ENCODE measurements at places on chromosomes 3 and 15.

DNA sequence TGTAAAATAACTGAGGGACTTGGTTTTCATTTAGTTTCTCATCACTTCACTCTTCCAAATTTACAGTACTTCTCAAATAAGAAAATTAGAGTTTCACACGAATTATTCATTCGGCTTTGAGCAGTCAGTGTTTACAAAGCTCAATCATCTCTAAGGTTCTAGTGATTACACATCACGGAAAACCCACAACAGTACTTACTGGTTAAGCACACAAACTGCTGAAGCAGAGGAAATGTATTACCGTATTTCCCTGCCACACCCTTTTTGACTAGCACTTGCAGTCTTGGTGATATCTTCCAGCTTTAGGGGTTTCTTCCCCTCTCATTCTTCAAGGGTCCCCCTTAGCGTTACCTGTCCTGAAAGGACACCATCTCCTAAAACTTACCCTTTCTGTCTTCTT lies 164.8 kb upstream of the CDIN1 start:
- DNase-seq: no peak

- DNase-seq: no peak
These were observed 6.2 kb upstream of the CCDC80 start for GRCh38 chr3:112647122-112647521.

GRCh38 chr15:27509014-27509413 lies 538.0 kb downstream of the GABRG3 start:
- no peak for DNase-seq

DNA sequence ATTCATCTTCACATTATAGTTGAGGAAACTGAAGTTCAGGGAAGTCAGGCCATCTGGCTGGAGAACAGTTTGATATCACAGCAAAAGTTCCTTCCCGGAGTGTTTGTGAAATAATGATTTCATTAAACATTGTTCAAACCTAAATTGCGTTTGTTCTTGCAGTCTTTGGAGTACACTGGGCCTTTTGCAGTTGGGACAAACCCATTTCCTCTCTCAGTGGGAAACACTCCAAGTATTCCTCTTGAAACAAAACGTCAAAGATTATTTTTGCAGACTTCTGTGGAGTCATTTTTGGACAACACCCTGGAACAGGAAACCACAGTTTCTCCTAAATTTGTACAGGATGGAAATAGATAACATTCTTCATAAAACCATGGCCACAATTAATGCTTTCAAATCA lies 287.5 kb downstream of the PTPRG start:
- no peak for DNase-seq

DNA sequence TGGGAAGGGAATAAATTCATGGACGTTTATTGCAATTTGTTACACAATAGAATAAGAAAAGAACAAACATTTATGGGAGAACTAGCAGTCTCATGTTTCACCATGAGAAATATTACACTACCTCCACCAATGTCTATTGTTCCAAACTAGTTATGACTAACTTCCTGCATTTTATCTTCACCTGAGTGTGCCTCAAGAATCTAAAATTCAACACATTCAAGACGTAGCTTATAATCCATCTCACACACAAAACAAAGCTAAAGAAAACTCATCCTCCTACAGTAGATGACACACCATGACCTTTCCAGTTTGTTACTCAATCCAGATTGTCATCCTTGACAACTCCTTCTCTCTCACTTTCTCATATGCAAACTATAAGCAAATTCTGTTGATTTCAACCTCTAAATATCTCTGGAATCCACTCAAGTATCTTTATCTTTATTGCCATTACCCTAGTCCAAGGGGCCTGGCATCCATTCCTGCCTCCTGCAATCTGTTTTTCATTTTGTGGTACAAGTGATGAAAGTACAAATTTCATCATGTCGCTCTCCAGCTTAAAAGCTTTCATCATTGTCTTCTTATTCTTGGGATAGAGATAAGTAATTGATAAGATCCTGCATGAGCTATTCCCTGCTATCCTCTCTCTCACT lies 229.9 kb downstream of the NR2F2 start:
- no peak for DNase-seq

DNA sequence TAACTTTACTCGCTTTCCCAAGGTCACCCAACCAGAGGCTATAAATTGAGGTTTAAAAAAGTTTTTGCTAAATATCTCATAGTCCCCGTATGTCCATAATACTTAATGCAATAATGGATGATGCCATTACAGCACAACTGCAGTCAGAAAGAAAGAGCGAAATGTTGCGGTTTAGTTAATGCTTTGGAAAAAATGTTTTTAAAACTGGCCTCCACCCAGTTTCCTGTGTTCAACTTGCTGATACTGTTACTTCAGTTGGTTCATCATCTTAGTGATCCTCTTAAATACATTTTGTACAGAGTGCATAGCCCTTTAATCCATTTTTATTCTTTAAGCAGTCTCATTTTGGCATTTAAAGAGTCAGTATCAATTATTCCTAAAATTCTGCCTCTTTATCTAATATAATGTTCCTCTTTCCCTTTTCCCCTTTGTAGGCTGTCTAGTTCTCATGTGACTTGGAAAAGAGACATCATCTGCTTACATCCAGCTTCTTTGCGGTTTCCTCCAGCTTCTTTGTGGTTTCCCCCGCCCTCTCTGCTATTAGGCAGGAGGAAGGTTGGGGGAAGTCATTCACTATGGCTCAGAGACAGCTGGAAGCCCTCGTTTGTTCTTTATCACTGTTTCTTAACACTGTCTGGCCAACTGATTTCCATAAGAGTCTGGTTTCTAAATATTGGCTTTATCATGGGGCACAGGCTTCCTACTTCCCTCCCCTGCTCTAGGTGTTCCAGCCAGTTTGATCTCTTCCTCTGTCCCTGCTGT lies 154.3 kb downstream of the GOLIM4 start:
- no peak for DNase-seq

GRCh38 chr3:43838877-43839276 lies 148.1 kb downstream of the ABHD5 start:
- DNase-seq: no peak

DNA sequence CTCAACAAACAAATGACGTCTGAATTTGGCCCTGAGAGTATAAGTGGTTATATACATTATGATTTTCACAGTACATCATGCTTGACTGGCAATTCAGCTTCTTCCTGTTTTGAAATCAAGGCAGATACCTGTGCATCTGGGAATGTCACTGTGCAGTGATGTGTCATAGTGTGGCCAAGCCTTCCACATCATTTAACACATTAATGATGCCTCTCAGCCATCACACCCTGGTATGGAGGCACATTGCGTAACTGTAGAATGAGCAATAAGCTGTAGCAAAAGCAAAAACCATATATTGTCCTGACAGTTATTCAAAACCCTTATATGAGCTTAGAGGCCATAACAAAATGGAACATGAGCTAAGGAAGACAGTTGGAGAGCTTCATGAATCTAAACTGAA lies 246.0 kb downstream of the EPHA3 start:
- DNase-seq: no peak

GRCh38 chr15:81386947-81387346 lies 12.9 kb upstream of the TMC3 start:
- no peak for DNase-seq

DNA sequence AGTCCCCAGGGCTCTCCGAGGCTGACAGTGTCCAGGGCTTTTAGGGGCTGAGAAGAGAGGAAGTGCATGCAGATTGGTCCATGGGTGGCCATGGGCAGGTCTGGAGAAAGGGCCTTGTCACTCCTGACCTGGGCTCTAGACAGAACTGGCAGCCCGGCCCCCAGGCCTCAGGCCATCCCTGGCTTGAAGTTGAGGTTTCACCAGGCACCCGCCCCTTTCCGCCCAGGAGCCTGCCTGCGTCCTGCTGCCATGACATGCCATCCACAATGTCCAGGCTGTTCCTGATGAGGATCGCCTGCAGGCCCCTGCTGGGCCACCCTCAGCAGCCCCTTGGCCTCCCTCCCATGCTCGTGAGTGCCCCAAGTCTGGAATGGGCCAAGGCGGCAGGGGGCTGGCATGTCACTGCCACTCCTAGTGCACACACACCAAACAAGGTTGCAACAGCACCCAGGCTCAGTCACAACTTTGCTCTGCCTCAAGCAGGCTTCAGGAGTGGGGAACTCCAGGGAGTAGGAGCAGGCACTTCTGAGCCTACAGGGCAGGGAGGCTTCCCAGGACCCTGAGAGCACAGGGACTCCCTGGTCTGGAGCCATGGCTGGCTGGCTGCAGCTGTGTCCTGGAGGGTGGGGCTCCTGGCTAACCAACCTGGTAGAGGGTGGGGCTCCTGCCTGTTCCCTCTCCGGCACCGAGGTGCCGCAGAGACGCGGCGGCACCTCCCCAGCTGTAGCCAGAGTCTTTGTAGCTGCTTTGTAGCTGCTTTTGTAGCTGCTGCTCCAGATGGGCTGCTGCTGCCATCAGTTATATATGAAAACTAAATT lies 1457.1 kb upstream of the GBE1 start:
- DNase-seq: no peak

GRCh38 chr3:152671446-152672319 lies 163.2 kb upstream of the P2RY1 start:
- no peak for DNase-seq

DNA sequence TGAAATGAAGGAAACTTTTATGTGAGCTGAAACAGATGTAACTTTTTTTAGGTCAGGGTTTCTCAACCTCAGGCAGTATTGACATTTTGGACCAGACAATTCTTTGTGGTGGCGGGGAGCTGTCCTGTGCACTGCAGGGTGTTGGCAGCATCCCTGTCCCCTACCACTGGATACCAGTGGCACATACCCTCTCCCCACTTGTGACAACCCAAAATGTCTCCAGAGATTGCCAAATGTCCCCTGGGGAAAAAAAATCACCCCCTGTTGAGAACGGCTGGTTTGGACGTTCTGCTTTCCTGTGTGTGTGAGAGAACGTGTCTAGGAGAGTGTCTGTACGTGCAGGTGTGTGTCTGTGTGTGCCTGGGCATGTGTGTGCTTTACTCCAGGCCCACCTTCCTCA lies 30.7 kb upstream of the GRIP2 start:
- no peak for DNase-seq

DNA sequence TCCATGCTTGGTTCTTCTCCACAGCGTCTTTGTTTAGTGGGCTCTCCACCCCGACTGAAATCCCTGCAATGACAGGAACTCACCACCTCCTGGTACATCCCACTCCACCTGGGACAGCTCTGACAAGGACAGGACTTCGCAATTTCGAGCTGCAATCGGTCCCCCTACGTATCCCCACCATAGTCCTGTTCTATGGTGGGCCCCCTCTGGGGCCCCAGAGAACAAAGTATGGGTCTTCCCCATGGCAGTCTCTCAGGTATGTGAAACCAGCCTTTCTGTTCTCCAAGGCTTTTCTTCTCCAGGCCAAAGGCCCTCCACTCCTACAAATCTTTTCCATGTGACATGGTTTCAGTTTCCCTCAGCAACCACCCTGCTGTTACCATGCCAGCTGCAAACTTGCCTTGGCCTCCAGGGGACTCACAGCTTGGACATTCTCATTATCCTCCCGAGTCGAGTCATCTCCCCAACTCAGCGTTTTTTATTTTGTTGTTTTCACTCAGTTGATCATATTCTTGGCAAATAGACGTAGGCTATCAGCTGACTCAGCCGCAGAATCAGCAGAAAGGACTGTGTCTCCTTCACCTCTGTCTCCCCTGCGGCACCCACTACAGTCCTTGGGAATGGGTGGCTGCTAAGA lies 233.3 kb downstream of the OPA1 start:
- no peak for DNase-seq

DNA sequence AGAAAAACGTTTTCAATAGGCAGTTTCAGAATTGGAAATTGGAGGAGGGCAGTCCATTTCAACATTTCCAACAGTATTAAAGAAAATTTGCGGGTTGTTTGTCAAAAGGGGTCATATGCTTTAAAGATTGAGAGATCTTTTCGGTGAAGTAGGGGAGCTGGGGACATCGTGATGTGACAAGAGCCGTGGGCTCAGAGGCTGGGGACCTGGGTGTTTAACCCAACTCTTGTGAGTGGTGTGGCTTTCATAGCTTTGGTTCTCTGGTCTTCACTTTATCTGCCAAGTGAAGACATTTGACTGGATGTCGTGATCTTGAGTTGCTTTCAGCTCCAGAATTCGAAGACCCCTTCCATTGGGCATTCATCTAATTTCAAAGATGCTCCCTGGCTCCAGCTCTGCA lies 133.2 kb downstream of the PGPEP1L start:
- DNase-seq: no peak

DNA sequence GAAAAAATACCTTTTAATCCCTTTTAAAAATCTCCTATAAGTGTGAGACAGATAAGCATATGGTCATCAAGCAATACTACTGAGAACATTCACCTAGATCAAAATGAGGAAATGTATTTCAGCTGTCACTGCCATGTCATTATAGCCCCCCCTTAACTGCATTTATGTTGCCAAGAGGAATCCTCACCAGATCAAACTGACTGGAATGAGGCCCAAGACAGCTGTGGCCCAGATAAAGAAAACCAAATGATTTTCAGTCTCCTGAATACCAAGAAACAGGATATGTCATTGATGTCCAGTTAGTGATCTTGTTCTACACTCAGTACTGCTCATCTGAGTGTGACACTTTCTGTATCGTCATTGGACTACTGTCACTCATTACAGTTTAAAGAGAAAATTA lies 35.1 kb upstream of the CPB1 start:
- DNase-seq: no peak

DNA sequence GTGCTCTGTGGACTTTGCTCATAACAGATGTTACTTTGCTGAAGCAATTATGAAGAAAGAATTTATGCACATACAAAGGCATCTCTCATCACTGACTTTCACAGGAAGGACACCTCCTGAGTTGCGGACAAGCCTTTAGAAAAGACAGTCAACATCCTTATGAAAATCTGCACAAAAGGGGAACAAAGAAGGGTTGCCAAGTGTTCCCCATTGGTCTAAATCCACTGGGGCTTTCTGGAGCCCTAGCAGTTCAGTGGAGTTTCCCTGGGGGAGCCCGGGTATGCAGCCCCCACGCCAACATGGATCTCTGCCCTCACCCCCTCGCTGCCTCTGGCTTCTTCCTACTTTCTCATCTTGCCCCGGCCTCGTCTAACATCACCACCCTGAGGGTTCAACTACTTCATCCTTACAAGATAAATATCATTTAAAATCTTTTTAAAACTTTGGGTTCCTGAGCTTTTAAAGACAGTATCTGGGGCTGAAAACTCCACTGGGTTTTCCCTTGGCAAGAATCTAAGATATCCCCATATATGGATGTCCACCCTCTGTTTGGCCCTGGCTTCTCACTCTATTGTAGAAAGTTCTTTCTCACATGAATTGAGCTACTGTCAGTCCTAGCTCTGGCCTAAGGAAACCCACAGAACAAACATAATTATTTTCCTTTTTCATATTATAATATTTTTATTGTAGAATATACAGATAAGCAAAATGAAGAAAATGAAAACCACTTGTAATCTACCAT lies 207.9 kb upstream of the RGMA start:
- DNase-seq: no peak

DNA sequence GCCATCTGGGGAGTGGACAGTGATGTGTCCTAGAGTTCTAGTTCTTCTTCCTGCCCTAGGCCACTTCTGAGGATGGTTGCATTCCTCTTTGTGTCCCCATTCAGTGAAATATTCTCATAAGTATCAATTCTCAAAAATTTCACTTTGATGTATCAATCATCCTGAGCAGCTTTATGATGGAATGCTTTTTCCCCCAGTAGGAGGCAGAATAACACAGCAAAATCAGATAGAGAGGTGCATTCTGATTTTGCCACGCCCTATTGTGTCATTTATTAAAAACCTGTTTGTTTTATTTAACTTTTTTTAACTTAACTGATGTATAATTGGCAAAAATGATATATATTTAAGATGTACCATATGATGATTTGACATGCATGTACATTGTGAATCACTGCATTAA lies 656.0 kb upstream of the GRM7 start:
- DNase-seq: no peak

- DNase-seq: no peak
These were observed 70.4 kb upstream of the C15orf39 start for GRCh38 chr15:75131269-75131643.

Data from activated CD8-positive, alpha-beta memory T cell treated with anti-CD3 and anti-CD28 coated beads for 1 hour (primary cell).